ENCODE measurements at places on chromosomes 2 and 18.

GRCh38 chr2:172342078-172342477, 85.3 kb upstream of the ITGA6 start:
- no peak for DNase-seq

DNA sequence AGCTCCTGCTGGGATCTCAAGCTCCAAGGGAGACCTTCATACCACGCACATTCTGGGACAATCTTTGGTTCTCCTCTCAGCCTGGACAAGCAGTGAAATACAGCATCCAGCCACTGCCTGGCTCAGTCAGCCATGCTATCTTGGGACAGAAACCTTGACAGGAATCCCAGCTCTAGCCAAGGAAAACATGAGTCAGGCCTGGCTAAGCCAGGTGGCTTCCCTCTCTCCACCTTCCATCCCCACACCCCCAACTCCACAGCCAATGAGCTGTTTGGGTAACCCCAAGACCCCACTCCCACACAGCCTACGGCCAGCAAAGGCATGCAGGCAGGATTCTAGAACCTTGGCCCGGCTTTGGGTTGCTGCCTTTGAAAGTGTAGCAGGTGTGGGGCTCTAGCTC, 64.9 kb downstream of the MCFD2 start:
- no peak for DNase-seq

- no peak for DNase-seq
These were observed 33.7 kb downstream of the MREG start for GRCh38 chr2:215979620-215980019.

DNA sequence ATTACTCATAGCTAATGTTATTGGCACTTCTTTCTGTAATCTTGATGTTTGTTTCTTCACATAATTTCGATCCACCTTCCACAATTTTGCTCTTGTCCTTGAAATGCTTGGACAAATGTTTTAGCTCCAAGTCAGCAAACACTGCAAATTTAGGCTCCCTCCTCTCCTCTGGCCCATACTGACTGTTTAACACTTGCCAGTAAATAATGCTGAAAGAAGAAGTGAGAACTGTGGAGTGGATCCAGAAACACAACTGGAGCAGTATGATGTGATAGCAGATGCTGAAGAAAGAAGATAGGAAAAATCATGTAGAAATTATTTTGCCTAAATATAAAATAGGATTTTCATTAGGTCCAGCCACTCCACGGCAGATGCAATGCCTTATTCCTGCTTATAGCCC, 415.0 kb upstream of the GYPC start:
- no peak for DNase-seq

DNA sequence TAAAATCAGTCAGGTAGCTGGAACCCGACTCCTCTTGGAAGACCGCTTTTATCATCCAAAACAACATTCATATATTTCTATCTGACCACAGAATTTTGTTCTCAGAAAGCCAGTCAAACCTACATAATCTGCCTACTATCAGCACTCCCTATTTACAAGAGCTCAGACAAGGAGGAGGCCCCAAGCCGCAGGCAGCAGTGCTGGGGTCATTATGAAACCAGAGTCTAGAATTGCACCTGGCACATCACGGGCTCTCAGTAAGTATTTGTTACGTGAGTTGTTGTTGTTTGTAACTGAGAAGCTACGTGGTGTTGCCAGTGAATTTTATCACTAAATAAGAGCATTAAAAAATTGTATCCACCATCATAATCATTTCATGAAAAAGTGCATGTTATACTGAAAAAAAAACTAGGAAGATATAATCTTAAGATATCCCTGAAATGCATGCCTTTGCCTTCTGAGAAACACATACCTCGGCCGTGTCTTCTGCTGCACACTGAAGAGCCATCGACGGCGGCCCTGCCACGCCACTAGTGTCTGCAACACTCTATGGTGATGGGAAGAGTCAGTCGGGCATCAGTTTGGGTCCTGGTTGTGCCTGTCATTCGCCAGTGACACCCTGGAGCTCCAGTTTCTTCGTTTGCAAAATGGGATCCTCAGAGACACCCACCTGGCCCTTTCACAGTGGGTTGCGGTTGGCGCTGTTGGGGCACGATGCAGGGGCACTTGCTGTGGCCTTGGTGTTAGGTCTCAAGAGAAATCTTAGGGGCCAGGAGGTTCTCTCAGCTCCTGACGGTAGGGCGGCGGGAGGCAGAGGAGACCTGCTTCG, 505.9 kb downstream of the EIPR1 start:
- no peak for DNase-seq

DNA sequence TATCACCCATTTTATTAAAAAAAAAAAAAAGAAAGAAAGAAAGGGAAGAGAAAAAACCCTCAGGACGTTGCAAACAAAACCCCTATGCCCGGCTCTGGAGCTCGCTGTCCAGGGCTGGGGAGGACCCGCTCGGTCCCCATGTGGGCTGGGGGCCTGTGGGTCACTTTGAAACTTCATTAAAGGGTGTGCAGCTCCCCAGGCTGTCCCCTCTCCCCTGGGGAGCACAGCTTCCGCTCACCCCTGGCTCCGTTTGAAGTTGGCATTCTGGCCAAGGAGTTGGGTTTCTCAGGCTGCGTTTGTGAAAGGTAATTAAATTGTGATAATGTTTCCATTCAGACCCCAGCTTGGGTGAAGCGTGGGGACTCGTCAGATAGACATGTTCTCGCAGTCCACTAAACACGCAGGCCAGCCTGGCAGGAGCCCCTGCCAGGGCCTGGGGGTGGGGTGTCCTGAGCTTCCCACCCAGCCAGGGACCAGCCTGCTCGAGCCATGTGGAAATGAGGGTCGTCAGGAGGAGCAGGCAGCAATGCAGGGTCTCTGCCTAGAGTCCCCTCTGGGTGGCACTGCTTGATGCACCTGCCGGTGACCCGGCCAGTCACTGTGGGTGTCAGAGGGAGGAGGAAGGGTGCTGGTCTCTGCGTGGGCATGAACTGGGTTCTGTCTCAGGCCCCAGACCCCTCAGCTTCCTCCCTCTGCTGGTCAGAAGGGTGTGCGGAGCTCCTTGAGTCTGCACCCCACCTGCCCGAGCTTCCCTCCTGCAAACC, 166.2 kb downstream of the INHBB start:
- DNase-seq: no peak

DNA sequence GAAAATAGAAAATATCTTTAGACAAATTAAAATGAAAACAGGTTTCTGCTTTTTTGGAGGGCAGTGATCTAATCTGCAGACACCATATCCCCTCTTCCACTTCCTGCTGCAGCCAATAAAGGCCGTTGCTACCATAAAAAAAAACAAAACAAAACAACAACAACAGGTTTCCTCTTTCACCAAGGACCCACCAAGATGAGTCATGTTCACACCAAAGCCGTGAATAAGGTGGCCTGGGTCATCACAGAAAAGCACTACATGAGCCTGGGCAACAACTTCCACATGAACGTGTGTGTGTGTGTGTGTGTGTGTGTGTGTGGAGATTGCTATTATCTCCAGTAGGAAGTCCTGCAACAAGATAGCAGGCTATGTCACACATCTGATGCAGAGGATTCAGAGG, 24.8 kb upstream of the TFCP2L1 start:
- no peak for DNase-seq

GRCh38 chr2:144650907-144651306, 131.0 kb upstream of the ZEB2 start:
- DNase-seq: no peak

GRCh38 chr2:127577973-127578372, 42.5 kb downstream of the MYO7B start:
- no peak for DNase-seq

- no peak for DNase-seq
These were observed 112.2 kb upstream of the TPO start for GRCh38 chr2:1301056-1301455.

- DNase-seq: no peak
These were observed 296.2 kb upstream of the SPRED2 start for GRCh38 chr2:65728477-65729180.

- no peak for DNase-seq
These were observed 249.7 kb upstream of the GYPC start for GRCh38 chr2:126406267-126406666.

DNA sequence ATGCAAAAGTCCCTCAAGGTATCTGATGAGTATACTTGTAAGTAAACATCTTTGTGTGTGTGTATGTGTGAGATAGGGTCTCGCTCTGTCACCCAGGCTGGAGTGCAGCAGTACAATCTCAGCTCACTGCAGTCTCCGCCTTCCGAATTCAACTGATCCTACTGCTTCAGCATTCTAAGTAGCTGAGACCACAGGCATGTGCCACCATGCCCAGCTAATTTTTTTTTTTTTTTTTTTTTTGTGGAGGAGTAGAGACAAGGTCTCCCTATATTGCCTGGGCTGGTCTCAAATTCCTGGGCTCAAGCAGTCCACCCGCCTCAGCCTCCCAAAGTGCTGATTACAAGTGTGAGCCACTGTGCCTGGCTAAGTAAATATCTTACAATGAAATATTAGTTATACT, 23.2 kb downstream of the ADAM17 start:
- DNase-seq: no peak

DNA sequence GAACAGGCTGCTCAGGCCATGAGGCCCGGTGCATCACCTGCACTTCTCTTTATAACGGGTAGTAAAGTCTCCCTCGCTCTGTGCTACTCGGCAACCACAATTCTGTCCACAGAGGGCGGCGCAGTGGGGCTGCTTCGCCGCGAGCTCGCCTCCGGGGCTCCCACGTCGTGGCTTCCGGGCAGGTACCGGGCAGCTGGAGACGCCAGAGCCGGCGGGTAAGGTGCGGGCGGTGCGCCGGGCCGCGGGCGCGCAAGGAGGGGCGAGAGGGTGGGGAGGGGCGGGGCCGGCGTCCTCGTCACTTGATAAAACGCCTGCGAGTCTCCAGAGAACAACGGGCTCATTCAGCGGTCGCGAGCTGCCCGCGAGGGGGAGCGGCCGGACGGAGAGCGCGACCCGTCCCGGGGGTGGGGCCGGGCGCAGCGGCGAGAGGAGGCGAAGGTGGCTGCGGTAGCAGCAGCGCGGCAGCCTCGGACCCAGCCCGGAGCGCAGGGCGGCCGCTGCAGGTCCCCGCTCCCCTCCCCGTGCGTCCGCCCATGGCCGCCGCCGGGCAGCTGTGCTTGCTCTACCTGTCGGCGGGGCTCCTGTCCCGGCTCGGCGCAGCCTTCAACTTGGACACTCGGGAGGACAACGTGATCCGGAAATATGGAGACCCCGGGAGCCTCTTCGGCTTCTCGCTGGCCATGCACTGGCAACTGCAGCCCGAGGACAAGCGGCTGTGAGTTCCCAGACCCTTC, at the start of gene ITGA6:
ITGA6 (plus strand) TSS at position 331 of the 734 bp plus-strand sequence.
- DNase-seq: peak; percentile 80

All from HL-60 (cell line).